Stimulated activated CD4-positive, alpha-beta T cell treated with anti-CD3 and anti-CD28 coated beads, Interleukin-15, amount 100 ng/mL, for 1 hour (primary cell): ENCODE measurements at places on chromosomes 7 and 10.

- no peak for DNase-seq
Observed at GRCh38 chr10:132241496-132241895, 54.7 kb downstream of the DPYSL4 start.

DNA sequence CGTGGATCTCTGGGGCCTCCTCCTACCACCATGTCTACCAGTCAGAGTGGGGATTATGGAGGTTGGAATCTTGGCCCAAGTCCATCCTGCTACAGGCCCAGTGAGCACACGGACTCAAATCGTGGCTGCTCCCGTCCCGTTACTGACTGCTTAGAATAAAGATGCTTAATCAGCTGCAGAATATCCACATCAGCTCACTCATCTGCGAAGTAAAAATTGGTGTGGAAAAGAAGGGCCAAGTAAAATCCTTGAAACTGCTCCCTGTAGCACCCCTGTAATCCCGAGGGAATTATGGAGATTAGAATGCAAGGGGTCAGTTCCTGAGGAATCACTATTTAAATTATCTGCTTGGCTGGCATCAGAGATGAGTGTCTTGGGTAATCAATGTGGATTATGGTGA is 13.0 kb upstream of the HTR5A start:
- no peak for DNase-seq

DNA sequence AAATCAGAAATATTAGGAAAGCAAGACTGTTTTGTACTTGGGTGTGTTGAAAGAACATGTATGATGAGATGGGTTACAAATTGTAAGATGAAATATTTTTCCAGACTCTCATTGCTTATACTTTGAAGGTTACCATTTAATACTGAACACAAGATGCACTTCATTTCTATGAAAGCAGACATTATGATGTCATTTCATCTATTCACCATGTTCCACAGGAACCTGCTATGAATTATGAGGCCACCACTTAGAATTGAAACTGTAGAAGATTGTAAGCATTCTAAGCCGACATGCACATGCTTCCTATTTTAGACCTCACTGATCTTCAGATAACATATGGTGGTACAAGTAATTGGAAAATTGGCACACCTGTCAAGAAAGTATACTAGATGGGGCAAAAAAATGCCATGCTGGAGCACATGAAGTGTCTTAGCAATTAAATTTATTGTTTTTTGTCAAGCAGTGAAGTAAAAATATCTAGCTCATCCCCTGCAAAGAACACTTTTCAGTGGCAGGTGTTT is 195.0 kb downstream of the PHF14 start:
- DNase-seq = no peak

GRCh38 chr10:6699336-6699735 is 119.3 kb upstream of the PRKCQ start:
- DNase-seq = no peak
